ENCODE measurements at places on chromosomes 5 and 9.

DNA sequence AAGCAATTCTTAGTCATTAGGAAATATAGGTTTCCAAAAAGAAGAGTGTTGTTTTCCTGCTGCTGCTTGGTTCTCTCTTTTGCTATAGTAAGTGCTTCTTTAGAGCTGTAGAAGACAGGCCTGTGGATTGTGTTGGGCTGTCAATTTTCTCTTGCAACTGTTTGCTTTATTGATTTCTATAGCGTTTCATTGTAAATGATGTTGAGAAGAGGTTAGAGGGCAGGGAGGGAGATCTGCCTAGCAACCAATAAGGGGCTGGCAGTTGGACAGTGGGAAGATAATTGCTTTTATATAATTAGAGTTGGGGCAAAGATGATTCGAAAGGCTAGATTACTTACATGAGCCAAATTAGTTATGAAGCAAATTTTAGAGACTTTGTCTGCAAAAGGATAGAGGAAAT, 11.1 kb downstream of the UNC13B start:
- no peak for DNase-seq

- no peak for DNase-seq
These were observed 117.9 kb upstream of the IL6ST start for GRCh38 chr5:56112526-56113121.

GRCh38 chr9:113616116-113616515, 152.6 kb downstream of the RGS3 start:
- no peak for DNase-seq

GRCh38 chr9:93673839-93674334, 97.5 kb downstream of the PHF2 start:
- DNase-seq = no peak

DNA sequence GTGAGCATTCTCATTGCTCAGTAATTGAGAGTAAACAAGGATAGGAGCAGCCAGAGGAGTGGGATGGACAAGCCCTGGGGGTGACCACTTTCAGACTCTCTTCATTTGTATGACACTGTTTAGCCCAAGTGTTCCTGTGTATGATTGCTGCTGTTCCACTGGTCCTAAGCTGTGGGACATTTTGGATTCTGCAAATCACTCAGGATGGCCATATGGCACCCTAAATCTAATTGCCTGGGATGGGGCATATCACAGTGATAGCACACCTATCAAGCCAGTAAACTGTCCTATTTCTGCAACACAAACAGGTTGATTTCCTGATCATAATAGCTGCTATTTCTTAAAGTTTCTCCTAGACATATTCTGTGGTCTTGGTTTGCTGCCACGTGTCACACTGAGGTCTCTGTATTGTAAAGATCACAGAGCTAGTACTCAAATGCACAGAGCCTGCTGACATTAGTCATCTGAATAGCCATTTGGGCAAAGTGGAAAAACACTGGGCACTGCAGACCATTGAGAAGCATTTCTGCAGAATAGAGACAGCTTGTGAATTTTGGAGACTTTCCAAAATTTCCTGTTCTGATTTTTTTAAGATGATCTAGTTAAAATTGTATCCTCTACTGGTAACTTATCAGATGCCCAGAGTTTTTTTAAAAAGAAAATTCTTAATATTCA, 320.2 kb downstream of the RFX3 start:
- no peak for DNase-seq

DNA sequence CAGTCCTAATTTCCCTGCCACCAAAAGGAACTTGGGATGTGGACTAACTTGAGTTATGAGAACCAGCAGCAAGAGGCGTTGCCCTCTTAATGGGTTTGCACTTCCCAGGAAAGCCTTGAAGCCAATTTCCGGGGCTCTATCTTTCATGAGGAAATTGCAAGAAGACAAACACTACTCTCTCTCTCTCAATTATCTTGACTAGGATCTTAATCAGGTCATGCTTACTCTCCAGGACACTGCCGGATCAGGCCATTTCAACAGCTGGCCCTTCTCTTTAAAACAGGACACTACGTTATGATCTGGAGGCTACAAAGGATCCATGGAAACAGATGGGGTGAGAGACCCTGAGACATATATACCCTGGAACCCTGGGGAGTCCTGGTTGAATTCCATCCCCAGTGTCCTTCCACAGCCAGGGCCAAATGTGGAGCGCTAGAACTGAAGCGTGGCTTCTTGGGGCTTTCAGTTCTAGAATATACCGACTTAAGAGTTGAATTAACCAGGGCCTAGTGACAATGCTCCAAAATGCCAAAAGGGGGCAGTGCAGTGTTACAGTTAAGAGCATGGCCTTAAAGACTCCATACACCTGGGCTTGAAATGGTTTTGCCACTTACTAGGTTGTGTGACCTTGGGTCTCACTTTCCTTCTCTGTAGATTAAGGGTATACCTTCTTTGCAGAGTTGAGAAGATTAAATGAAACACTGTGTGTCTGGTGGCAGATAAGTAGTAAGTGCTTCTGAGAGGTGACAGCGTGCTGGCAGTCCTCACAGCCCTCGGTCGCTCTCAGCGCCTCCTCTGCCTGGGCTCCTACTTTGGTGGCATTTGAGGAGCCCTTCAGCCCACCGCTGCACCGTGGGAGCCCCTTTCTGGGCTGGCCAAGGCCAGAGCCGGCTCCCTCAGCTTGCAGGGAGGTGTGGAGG, 21.1 kb downstream of the FAM219A start:
- no peak for DNase-seq

DNA sequence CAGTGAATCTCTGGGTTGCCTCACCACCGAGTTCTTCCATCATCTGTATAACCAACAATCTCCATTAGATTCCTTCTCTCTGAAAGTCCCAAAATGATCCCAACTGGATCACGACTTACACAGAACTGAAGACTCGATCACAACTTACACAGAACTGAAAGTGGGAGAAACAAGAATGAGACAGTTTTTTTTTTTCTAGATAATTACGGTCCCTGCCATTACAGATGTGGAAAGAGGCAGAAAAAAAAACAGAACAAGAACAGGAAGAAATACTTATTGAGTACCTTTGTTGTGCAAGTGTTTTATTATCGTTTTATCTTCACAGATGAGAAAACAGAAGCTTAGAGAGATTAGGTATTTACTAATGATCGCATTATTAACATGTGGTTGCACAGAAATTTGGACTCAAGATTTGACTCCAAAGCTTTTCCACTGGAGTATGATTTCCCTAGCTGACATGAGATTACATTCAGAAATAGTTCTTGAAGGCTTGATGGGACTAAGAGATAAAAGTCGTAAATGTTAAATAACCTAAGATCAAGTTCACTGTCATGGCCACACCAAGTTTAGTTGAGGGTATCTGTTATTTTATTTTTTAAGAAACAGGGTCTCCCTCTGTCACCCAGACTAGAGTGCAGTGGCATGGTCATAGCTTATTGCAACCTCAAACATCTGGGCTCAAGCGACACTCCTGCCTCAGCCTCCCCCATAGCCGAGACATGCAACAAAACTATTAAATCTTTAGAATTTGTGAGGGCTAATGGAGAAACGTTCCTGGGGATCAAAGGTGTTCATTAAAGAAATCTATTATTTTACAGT, 8.9 kb downstream of the PLK2 start:
- DNase-seq = no peak

DNA sequence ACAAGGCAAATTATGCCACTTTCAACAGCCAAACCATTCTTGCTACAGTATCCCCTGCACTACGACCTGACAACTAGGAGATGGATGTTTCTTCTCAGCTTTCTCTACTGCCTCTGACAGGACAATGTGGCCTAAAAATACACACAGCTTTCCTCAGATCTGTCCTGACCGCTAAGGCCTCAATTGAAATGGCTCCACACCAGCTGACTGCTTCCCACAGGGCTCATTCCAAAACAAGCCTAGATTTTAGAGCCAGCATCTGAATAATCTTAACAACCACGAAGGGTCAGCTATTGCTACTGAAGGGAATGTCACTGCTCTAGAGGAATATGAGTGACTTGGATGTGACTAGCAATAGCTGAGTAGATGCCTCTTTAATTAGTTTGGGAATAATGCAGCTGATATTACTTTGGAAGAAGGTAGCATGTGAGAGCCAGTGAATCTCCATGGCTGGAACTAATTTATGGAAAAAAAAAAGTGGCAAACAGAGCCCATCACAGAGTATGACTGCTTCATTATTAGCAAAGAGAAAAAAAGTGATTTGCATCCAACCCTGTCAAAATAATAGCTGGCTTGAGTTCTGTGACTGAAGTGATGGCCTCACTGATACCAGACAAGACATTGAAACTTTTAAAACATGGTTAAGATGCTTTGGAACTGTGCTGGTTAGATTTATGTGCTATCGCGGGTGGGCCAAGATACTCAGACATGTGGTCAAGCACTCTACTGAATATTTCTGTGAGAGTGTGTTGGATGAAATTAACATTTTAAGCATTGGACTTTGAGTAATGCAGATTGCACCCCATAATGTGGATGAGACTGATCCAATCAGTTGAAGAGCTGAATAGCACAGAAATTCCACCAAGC, 450.2 kb downstream of the NR2F1-AS1 start:
- no peak for DNase-seq
